ENCODE measurements at places on chromosomes 2 and 18.

DNA sequence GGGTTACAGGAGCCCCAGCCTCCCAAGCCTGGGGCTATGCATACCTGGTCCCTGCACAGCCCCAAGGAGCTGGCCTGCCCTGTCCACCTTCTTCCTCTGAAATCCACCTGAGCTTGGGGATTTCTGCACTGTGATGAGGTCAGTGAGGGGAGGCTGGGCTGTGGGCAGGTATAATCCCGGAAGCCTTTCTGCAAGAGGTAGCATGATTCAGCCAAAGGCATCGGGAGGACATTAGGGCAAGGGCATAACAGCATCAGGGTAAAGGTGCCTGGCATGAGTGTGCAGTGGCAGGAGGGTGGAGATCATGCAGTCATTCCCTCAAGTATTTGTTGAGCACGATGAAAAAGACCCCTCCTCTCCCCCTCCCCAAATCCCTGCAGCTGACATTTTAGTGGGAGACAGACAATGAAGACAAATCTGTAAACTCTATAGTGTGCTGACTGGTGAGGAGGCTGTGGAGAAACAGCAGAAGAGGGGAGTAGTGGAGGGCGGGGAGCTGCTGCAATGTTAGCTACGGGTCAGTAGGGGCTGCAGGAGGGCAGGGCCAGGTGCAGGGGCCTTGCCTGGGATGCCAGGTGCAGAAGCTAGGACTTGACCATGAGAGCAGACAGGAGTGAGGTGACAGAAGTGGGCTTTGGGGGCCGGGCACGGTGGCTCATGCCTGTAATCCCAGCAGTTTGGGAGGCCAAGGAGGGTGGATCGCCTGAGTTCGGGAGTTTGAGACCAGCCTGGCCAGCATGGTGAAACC lies 18.7 kb downstream of the ZFP36L2 start:
- no peak for DNase-seq

- DNase-seq, result no peak
These were observed 1971.0 kb upstream of the LRRTM1 start for GRCh38 chr2:82275599-82275998.

- DNase-seq, result no peak
These were observed 162.0 kb upstream of the MC4R start for GRCh38 chr18:60534538-60534937.

GRCh38 chr18:22868831-22869230 lies 64.3 kb upstream of the RBBP8 start:
- DNase-seq, result no peak

- no peak for DNase-seq
These were observed 272.8 kb upstream of the MMADHC start for GRCh38 chr2:149860276-149860921.

GRCh38 chr18:13890761-13891361 lies 24.5 kb downstream of the MC2R start:
- DNase-seq, result no peak

GRCh38 chr18:56214706-56215105 lies 423.7 kb downstream of the TXNL1 start:
- no peak for DNase-seq

DNA sequence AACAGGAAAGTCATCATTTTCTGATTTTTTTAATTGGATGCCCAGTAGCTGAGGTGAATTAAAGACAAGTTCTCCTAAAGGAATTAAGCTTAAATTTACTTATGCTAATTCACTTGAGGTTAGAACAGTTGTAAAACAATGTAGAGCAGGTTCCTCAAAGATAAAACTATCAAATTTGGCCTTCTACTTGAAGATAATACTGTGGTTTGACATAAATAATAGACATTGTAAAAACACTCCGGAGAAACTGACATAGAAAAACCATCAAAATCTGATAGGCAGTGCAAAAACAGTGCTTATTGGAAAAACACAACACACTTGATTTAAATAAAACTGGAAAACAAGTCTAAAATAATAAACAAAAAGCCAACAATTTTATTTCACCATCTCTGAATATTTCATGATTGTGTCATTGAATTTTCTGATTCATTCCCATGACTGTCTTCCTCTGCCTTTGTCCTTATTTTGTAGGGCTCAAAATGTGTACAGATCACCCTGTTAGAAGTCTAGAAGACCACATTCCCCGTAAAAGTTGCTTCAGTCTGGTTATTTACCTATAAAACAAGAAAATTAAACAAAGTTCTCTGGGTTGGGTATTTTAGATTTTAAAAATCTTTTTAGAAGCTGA lies 28.3 kb upstream of the SLC40A1 start:
- no peak for DNase-seq

DNA sequence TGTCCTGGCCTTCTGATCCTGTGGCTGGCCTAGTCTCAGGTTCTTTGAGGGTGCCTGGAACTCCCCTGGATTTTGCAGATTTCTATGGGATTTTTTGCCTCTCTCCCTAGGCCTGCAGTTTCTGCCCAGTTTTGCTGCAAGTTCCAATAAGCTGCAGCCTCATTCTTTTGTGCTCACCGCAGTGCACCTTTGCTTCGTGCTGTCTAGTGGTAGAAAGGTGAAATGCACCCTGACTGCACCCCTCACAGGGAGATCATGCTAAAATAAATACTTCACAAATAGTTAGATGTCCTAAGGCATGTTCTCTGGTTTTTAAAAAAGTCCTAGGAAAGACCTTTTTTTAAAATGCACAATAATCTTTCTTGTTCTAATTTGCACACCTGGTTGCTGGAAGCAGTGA lies 72.5 kb downstream of the GNAL start:
- DNase-seq, result no peak

DNA sequence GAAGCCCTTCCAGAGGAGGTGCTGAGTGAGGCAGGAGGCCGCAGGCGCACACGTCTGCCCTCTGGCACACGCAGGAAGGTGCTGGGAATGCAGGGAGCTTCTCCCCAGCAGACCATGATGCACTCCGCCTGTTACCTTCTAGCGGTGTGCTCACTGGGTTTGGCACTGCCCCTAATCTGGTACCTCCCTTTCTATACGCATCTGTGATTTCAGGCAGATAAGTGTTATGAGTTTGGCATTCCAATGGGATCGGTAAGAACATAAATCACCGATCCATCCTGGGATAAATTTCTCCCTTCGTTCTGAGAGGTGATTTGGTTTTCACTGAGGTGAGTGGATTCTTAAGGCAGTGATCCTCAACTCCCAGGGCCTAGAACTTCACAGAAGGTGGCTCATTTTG lies 34.6 kb downstream of the ODC1 start:
- DNase-seq, result no peak

DNA sequence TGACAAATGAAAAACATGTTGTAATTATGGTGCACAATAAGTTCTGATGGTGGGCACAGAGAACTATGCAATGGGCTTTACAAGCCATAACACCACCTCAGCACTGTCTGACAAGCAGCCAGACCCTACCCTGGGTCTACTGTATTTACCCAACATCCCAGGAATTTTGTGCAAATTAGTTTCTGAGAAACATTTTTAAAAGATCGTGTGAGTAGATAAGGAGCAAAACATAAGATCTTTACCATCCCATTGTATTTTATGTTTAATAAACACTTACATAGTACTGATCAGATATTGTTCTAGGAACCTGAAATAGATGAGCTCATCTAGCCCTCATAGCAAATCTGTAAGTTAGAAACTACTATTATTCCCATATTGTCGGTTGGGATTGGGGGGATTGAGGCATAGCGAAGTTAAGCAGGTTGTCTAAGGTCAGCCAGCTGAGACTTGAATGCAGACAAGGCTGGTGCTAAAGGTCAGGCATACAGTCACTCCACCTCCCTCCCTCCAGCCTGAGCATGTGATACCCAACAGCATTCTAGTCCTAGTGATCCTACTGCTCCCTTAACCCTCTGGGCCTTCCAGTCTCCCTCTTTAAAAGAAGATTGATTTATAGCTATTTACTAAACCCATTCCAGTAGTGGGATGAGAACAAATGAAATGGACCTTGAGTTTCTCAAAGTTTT lies 67.4 kb upstream of the STAM2 start:
- no peak for DNase-seq

DNA sequence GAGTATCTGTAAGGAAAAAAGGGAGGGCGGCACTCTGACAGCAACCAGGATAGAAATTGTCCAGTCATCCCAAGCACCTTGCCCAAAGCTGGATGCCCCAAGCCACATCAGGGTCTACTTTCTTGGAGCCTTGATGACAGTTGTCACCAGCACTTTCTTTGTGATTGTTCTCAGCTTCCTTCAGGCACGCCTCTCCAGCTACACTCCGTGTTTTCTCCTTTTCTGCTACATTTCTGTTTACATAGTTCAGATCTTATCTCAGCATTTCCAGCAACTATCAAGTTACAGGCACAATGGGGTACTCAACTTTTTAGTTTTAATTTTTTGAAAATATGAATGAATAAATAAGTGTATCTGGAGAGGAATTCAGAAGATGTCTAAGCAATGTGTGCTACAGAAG lies 115.3 kb upstream of the CELF4 start:
- no peak for DNase-seq

DNA sequence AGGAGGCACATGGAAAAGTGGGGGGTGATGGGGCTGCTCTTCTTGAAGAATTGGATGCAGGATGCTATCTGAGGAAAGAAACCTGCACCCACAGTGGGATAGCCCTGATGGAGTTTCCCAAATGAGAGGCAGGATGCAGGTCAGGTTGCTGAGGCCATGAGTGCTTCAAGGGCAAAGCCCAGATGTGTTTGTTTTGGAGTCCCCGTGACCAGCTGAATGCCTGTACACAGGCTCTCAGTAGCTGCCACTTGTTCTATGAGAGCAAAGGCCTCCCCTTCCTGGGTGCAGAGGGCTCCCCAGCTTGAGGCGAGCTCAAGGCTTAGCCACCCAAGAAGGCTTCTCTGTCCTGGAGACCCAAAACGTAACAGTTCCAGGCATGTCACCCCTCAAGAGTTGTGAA lies 192.7 kb downstream of the SEPTIN10 start:
- DNase-seq, result no peak

- DNase-seq, result no peak
These were observed 33.7 kb upstream of the SCLY start for GRCh38 chr2:238027058-238027457.

DNA sequence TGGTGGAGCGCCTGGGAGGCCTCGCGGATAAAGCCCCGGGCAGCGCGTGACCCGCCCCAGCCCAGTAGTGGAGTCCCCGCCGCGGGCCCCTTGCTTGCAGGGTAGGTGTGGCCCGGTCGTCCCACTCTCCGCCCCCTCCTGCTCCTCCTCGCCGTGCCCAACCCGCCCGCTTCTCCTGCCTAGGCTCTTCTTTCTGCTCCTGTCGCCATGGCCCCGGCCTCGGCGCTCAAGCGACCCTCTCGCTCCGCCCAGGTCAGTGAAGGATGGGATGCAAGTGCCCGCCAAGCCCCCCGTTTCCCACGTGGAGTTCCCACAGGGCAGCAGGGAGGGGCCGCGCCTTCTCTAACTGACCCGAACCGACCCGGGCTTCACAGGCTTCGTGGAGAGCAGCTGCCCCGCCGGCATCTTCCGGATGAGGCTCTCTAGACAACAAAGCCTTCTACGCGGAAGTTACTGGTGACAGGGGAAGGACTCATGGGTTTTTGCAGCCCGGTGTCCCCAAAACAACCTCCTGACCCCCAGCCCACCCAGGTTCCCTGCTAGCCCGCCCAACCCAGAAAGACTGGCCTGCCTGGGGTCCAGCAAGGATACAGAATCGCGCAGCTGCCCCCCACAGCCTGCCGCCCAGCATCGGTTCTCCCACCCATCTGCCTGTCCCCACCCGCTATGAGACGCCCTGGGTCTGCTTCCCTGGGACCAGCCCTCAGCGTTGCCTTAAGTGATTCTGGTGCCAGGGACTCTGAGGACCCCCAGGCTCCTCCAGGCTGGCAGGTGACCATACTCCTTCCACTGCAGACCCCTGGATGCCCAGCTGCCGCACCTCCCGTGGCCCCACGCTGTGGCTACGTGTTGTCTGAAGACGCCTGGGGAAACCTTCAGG lies 32.8 kb downstream of the TTC32 start:
- DNase-seq, result peak; percentile 51

- DNase-seq, result no peak
These were observed 53.5 kb downstream of the DARS1 start for GRCh38 chr2:135931776-135932443.

DNA sequence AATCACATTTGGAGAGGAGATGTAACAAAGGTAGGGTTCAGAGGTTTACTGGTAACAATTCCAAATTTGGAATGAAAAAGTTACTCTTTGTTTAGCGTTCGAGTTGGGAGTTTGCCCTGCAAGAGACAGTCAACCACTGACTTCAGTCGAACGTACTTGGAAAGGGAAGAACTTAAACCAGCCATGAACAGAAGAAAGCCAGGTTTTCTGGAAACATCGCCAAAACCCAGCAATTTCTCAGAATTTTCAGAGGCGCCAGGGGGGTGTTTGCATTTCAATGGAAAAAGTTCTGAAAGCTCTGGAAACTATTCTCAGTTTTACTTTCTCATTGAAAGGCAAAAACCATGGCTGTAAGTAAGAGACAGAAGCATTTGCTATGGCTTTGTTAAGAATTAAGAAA lies 28.5 kb upstream of the AQP4 start:
- no peak for DNase-seq

DNA sequence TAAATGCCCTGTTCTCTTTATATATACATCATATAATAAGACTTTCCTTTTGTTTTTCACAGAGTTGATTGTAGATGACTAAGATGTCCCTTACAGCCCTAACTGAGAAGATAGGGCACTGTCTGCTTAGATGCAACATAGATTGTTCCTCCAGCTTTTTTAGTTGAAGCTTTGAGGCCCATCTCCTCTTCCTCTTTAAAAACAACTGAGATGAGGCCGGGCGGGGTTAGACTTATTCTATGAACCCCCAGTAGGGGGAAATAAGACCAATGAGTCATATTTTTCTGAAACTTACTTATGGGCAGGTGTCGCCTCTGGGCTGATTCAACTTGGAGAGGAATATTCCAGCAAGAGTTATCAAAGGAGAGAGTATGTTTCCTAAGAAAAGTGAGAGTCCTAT lies 84.6 kb downstream of the FBXO15 start:
- no peak for DNase-seq

DNA sequence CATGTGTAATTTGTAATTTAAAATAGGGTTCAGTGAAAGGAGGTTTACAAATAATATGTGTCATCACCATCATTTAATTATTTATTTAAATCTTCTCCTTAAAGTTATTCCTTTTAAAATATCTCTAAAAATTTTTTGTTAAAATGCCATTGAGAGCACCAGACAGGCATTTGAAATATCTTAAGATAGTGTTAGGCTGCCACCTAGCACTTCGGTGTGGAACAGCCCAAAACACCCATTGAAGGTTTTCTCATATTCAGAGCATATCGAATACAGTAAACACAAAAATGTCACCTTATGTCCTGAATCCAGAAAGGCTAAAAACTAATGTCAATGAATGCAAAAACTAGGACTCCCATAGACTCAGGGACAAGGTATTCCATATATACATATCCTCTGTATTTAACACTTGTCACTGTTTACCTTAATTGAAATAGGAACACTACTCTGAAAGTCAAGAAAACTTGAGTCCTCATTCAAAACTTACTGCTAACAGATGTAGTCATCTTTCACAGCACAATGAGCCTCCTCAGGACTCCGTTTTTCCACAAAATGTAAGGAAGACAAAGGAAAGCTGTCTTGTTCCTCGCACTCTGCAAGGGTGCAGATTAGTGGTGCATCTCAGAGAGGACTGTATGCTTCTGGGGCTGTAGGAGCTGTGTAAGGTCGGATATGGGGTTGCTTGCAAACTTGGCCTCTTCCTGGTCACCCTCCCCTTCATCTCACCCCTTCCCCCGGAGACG lies 329.5 kb downstream of the PAX3 start:
- no peak for DNase-seq
